ENCODE measurements at places on chromosomes 16 and 17.

DNA sequence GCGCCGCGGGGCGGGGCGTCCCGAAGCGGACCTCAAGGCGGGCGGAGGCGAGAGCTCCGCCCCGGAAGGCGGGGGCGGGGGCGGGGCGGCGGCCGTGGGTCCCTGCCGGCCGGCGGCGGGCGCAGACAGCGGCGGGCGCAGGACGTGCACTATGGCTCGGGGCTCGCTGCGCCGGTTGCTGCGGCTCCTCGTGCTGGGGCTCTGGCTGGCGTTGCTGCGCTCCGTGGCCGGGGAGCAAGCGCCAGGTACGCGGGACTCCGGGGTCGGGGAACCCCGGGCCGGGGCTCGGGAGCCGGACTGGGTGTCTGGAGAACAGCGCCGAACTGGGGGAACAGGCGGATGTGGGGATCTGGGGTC is at the start of gene TNFRSF12A:
TNFRSF12A (plus strand) TSS at position 122 of the 357 bp plus-strand sequence; CDS start at position 152, 30 bp downstream.
- peak; percentile 78 for DNase-seq

GRCh38 chr17:76077584-76078110 is 1.3 kb upstream of the ZACN start:
- no peak for DNase-seq

GRCh38 chr16:57297856-57298255 is 13.4 kb upstream of the PLLP start:
- DNase-seq: no peak

DNA sequence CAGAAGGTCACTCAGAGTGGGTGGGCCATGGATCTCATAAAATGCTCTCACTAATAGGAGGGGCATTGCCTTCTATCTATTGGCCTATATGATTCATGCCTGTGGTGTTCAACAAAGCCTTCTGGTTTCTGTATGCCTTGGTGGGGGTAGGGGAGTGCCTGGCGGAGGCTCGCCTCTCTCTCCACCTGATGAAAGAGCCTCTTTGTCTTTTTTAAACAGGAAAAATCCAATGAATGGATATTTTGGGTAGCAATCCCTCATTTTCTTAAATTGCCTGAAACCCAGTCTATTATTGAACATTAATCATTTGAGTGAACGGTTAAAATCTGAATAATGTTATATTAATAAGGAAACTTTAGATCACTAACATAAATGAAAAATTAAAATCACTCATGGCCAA is 90.6 kb downstream of the TOX3 start:
- DNase-seq: no peak

GRCh38 chr16:49700251-49701064 is 155.5 kb downstream of the ZNF423 start:
- DNase-seq: no peak

DNA sequence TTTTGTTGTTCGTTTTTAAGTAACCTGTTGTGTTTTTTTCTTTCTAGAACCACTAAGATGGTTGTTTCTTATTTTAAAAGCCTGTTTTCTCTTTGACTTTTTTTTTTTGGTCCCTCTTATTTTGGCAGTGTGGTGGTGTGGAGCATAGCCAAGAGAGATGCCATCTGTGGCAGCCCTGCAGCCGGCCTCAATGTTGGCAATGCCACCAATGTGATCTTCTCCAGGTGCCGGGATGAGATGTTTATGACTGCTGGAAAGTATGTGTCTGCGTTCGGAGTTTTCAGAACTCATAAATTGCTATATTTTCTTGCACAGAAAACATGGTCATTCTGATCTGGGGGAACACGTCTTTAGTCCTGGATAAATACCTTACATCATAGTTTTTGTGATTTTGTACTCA is 17.6 kb downstream of the CFAP52 start:
- no peak for DNase-seq

DNA sequence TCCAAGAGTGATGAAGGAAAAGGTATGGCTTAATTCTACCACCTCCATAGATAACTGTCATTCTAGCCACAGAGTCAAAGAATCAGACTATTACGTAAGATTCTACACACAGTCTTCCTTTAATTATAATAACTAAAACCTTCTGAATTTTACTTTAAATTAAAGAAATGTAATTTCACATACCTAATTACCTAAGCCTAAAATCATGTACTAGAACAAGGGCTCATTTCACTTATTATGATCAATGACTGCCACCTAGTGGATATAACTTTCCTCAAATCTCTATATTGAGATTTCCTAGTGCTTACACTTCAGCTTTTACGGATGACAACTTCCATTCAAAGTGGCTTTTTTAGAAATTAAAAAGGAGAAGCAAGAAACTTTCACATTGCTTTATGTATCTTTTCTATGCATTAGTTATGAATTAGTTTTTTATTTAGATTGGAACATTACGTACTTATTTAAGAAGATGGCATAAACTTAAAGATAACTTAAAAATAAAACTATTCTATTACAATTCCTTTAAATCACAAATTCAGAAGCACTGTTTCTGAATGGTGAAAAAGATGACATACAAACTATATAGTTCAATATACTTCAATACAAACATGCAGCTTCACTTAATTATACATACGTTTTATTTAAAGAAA is 18.2 kb upstream of the ABCA10 start:
- DNase-seq: peak; percentile 58

- DNase-seq: no peak
Measured at GRCh38 chr16:65038100-65038499, 83.8 kb downstream of the CDH11 start.

- no peak for DNase-seq
Measured at GRCh38 chr16:22183901-22184614, 21.8 kb downstream of the SDR42E2 start.

- no peak for DNase-seq
Measured at GRCh38 chr16:11374255-11374654, 29.0 kb downstream of the RMI2 start.

DNA sequence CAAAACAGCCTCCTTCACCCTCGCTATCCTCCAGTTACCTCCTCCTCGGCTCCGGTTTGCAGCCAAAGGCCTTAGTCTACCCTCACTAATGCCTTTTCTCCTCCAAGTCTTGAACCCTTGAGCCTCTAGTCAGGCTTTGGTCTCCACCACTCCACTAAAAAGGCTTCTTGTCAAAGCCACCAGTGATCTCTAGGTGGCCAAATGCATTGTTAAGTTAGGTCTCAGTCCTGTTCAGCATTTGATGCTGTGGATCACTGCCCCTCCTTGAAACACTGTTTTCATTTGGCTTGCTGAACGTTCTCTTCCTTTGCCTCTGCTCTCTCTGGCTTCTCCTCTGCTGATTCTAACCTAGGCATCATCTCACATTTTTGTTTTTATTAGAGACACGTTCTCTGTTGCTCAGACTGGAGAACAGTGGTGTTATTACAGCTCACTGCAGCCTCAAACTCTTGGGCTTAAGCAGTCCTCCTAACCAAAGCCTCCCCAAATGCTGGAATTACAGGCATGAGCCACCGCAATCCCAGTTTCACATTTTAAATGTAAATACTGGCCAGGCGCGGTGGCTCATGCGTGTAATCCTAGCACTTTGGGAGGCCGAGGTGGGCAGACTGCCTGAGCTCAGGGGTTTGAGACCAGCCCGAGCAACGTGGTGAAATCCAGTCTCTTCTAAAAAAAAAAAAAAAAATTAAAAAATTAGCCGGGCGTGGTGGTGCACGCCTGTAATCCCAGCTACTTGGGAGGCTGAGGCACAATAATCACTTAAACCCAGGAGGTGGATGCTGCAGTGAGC is 1.1 kb downstream of the SGF29 start:
- no peak for DNase-seq

All from HCEC 1CT (cell line).